ENCODE measurements at places on chromosomes 6 and 20. TPM values are rescaled to one million over a fixed set of nuclear protein-coding genes. Genes with fewer than 3 reads are reported as not detected.

CCDC170 gene
- 0.12 TPM for total RNA-seq

HSPA1L gene
- 0.12 TPM for total RNA-seq

GRCh38 chr20:54163402-54163801 is 10.4 kb downstream of the CYP24A1 start:
- no peak for DNase-seq

- DNase-seq: no peak
These were observed 72.4 kb downstream of the GRIK2 start for GRCh38 chr6:101465863-101466262.

HCK gene
- total RNA-seq: 0.17 TPM

DNA sequence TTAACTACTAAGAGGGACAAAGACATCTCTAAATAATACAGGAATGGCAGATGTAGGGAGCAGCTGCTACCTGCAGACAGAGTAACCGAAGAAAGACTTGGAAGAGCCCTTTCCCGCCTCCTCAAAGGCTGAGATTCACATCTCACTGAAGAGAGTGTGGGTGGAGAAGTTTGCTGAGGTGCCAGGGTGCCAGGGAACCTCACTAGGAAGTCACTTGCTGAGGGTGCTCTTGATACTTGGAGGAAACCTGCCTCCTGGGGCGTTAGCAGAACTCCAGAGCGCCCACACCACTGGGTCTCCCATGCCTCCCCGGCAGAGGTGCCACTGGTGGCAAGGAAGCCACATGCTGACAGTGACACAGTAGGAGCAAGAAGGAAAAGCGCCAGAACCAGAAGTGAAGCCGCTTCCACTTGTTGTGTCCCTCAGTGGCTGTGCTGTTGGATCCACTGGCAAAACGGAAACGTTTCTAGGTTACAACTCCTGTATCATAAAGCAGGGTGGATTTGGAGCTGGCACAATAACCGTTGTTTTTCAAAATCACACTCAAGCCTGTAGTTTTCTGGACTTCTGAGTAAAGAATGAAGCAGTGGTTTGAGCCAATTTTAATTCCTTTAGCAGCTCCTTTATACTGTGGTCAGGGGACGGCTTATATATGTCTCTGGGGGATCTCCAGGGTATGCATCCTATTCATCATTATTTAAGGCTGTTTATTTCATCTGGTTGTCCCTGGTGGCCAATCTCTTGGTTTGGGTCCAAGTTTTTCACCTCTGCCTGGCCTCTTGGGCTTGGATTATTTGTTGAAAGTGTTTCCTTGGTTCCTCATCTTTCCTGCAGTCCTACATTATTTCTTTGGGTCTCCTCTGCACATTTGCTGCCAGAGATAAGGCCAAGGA is 64.5 kb downstream of the CDC5L start:
- DNase-seq: no peak

SLC22A16 gene
- total RNA-seq: not detected

GRCh38 chr20:43751167-43752050 is 24.6 kb upstream of the GTSF1L start:
- DNase-seq: no peak

DLK2 gene
- 1.6 TPM for total RNA-seq
